ENCODE measurements at places on chromosomes 12 and 14. TPM values are rescaled to one million over a fixed set of nuclear protein-coding genes. Genes with fewer than 3 reads are reported as not detected.

- H3K27ac ChIP-seq: no peak overlapping the region
- peaks cover 18% of the 10 kb centered on the region for H3K4me1 ChIP-seq
- H3K4me3 ChIP-seq: no peak overlapping the region
- H3K27me3 ChIP-seq: no peaks in the 10 kb centered on the region
- DNase-seq: no peak
Measured at GRCh38 chr12:8572507-8572906, 31.8 kb upstream of the CLEC4E start.

The LPAR5 gene
- total RNA-seq: 2.0 TPM

The HOXC6 gene
- total RNA-seq: 0.93 TPM

The ADIPOR2 gene
- total RNA-seq: 52.9 TPM

GRCh38 chr12:40963751-40964150 is 224.4 kb upstream of the PDZRN4 start:
- H3K4me3 ChIP-seq: no peak overlapping the region
- no peaks in the 10 kb centered on the region for H3K27me3 ChIP-seq
- DNase-seq: no peak
- no peaks in the 10 kb centered on the region for H3K4me1 ChIP-seq
- no peak overlapping the region for H3K27ac ChIP-seq

- H3K4me3 ChIP-seq: no peak overlapping the region
- DNase-seq: no peak
- H3K36me3 ChIP-seq: no peaks in the 10 kb centered on the region
Measured at GRCh38 chr14:104843006-104843405, 22.1 kb upstream of the CEP170B start.

DNA sequence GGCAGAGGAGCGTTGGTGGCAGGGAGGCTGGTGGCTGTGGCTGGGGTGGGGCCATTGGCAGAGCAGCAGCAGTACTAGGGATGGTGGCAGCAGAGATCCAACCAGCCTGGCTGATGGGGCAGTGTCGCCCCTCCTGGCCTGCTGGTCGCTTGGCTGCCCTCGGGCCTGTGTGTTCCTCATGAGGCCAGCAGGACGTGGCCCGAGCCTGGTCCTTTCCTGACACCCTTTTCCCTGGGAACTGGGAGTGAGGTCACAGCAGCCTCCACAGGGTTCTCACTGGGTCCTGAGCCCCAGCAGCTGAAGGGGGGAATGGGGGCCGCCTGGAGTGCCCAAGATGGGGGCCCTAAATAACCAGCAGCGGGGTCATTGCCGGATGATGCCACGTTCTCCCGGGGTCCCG is 46.1 kb downstream of the KIF26A start:
- no peak overlapping the region for H3K27ac ChIP-seq
- H3K36me3 ChIP-seq: no peaks in the 10 kb centered on the region

The ANKRD33 gene
- total RNA-seq: not detected

GRCh38 chr14:28373721-28374120 is 392.9 kb upstream of the FOXG1 start:
- H3K4me1 ChIP-seq: no peaks in the 10 kb centered on the region
- no peaks in the 10 kb centered on the region for H3K27me3 ChIP-seq
- no peaks in the 10 kb centered on the region for H3K36me3 ChIP-seq

The ALG10 gene
- 13.1 TPM for total RNA-seq

- no peaks in the 10 kb centered on the region for H3K27me3 ChIP-seq
- no peak for DNase-seq
- H3K4me3 ChIP-seq: no peak overlapping the region
- no peaks in the 10 kb centered on the region for H3K36me3 ChIP-seq
- H3K27ac ChIP-seq: no peak overlapping the region
- no peaks in the 10 kb centered on the region for H3K4me1 ChIP-seq
Measured at GRCh38 chr12:26630546-26631027, 202.4 kb downstream of the ITPR2 start.

The MEG3 gene
- 15.9 TPM for total RNA-seq

- H3K4me1 ChIP-seq: peaks cover 3% of the 10 kb centered on the region
- H3K27me3 ChIP-seq: no peaks in the 10 kb centered on the region
- no peak overlapping the region for H3K4me3 ChIP-seq
- no peaks in the 10 kb centered on the region for H3K36me3 ChIP-seq
Measured at GRCh38 chr14:74551431-74552371, 58.1 kb downstream of the ISCA2 start.

DNA sequence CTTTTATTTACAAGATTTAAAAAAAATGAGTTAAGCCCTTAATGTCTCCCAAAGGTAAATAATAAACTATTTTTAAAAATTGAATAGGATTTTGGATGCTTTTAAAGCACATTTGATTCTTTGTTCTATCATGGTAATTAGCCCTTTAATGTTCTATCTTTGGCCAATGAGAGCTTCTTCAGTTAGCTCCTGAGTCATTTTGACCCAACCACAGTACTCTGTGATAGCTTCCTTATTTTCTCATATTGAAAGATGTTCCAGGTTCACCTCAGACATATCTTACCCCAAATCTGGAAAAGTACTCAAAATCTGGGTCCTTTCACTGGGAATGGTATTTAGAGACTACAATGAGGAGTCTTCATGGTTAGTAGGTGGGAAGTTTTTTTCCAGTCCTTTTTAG is 98.0 kb downstream of the MYRFL start:
- H3K27ac ChIP-seq: no peak overlapping the region
- no peak overlapping the region for H3K4me3 ChIP-seq
- no peaks in the 10 kb centered on the region for H3K4me1 ChIP-seq
- no peaks in the 10 kb centered on the region for H3K27me3 ChIP-seq
- no peak for DNase-seq

DNA sequence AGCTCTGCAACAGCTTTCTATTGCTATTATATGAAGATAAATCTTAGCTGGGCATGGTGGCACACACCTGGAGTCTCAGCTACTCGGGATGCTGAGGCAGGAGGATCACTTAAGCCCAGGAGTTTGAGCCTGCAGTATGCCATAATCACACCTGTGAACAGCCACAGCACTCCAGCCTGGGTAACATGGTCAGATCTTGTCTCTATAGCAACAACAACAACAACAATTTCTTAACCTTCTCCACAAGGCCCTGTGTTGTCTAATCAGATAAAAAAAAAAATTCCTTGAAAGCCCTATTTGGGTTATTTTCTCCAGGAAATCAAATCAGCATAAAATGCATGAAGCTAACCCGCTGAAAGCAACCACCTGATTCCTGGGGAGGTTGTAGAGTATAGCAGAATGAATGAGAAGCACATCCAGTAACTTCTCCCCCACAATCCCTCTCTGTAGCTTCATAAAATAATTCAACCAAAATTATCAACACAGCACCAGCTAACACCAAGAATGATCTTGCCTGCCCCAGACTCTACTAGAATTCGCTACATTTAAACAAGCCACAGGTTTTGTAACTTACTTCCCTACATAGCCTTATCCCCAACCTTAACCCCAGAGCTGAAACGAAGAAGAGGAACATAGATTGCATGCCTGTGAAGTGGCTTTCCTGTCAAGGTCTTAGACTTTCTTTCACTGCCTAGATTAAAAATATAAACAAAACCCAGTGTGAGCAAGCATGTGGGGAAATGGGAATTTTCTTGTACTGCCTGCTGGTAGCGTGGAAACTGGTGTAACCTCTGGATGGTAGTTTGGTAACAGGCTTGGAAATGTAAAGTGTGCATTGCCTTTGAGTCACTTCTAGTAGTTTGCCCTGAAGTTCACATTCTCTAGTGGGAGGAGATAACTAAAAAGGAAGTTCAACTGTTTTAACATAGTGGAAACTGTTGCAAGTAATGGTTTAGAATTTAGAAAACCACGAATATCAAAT is 6.0 kb upstream of the STK38L start:
- H3K27ac ChIP-seq: peak overlapping the region; percentile 33
- H3K4me1 ChIP-seq: peaks cover 25% of the 10 kb centered on the region
- no peaks in the 10 kb centered on the region for H3K27me3 ChIP-seq
- no peak overlapping the region for H3K4me3 ChIP-seq
- no peaks in the 10 kb centered on the region for H3K36me3 ChIP-seq
- DNase-seq: no peak

GRCh38 chr12:57604992-57605810 is 577 bp downstream of the DTX3 start:
- DNase-seq: no peak
- peaks cover 59% of the 10 kb centered on the region for H3K27me3 ChIP-seq
- no peaks in the 10 kb centered on the region for H3K36me3 ChIP-seq
- H3K4me1 ChIP-seq: no peaks in the 10 kb centered on the region

GRCh38 chr14:77153802-77154201 is 12.2 kb upstream of the ZDHHC22 start:
- DNase-seq: no peak
- no peaks in the 10 kb centered on the region for H3K36me3 ChIP-seq
- H3K4me1 ChIP-seq: no peaks in the 10 kb centered on the region

DNA sequence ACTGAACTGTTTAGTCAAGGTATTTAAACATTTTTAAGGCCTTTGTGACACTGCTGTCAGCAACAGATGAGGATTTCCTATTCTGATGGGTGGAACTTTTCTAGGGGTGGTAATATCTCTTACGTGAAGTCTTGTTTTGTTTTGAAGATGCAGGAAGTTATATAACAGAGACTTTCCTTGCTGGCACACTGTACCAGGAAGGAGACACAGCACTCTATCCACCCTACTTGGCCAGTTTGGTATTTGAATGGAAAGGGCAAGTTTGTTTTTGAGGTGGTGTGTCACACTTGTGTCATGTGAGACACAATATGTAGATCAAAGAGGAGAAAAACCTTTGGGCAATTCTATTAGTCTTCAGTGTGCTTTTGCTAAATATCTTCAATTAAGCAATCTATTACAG is 51.6 kb upstream of the SRP54 start:
- H3K36me3 ChIP-seq: no peaks in the 10 kb centered on the region
- H3K27ac ChIP-seq: peak overlapping the region; percentile 80
- no peak overlapping the region for H3K4me3 ChIP-seq
- H3K27me3 ChIP-seq: no peaks in the 10 kb centered on the region
- H3K4me1 ChIP-seq: peaks cover 24% of the 10 kb centered on the region

GRCh38 chr12:104462931-104463339 is 6.2 kb downstream of the CHST11 start:
- DNase-seq: no peak
- no peak overlapping the region for H3K4me3 ChIP-seq
- no peaks in the 10 kb centered on the region for H3K27me3 ChIP-seq
- H3K27ac ChIP-seq: peak overlapping the region; percentile 57
- H3K36me3 ChIP-seq: no peaks in the 10 kb centered on the region

DNA sequence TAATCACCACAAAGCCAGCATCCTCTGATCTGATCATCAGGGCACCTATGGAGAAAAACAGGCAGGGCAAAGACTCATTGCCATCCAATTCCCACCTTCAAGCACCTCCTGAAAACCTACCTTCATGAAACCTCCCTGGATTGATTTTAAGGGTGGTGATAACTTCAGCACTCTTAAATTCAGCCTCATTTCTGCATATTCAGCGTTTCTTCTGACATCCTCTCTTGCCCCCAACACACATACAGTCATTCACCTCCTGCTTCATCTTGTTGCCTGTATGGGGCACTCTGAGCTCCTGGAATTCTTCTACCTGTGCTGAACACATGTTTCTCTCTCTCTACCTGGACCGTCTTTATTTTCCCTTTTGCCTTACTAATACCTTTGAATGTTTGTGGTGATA is 6.9 kb downstream of the FGF23 start:
- no peak overlapping the region for H3K27ac ChIP-seq
- H3K4me1 ChIP-seq: no peaks in the 10 kb centered on the region
- no peaks in the 10 kb centered on the region for H3K36me3 ChIP-seq
- DNase-seq: no peak
- peaks cover 15% of the 10 kb centered on the region for H3K27me3 ChIP-seq

- no peak overlapping the region for H3K4me3 ChIP-seq
- H3K27me3 ChIP-seq: no peaks in the 10 kb centered on the region
- no peak overlapping the region for H3K27ac ChIP-seq
- DNase-seq: no peak
Measured at GRCh38 chr14:71563492-71564153, 368.6 kb upstream of the RGS6 start.

DNA sequence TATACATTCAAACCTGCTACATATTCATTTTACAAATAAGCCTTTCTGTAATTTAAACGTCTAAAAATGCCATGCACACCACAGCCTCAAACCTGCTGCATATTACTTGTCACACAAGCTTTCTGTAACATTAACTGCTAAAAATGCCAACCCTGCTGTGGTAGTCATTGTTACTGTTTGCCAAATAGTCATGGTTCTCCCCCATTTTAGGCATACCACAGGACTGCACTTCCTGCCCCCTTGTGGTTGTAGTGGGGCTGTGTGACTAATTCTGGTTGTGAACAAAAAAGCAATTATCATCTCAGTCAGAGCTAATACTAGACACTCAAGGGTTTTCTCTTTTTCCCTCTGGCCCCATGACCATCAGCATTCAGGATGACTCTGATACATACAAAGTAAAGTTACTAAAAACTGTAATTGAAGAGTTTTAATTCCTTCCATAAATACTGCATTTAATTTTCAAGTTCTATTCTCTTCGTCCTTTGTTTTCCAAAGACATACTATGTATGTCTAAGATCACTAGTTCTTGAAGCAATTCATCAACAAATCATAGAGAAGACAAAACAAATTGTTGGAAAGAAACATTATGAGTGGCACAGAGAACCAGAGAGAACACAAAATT is 5.7 kb upstream of the SLC35F4 start:
- DNase-seq: no peak
- no peak overlapping the region for H3K4me3 ChIP-seq
- no peaks in the 10 kb centered on the region for H3K4me1 ChIP-seq
- H3K27me3 ChIP-seq: no peaks in the 10 kb centered on the region

GRCh38 chr14:22822571-22823098 is 7.1 kb upstream of the MRPL52 start:
- DNase-seq: peak; percentile 86
- H3K27me3 ChIP-seq: no peaks in the 10 kb centered on the region
- H3K27ac ChIP-seq: peak overlapping the region; percentile 80
- peak overlapping the region; percentile 51 for H3K4me3 ChIP-seq

DNA sequence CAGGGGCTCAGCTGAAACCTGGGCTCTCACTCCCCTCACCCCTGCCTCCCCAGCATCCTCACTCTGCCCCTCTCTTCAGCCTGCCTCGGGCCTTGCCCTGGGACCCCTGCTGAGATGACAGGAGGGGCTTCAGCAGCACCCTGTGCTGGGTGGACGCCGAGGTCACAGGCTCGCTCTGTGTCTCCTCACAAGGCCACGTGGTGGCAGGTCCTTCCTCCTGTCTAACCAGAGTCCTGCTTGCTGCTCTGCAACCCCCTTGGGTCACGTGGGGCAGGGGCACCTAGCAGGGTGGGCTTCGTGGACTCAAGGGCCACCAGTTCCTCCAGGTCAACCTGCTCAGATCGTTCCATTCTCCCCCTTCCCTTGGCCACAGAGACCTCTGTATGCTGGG is 90.4 kb downstream of the TMEM121 start:
- no peaks in the 10 kb centered on the region for H3K27me3 ChIP-seq
- no peaks in the 10 kb centered on the region for H3K36me3 ChIP-seq
- H3K27ac ChIP-seq: no peak overlapping the region
- peak; percentile 86 for DNase-seq

- H3K4me3 ChIP-seq: no peak overlapping the region
- H3K27me3 ChIP-seq: no peaks in the 10 kb centered on the region
- no peak for DNase-seq
- H3K4me1 ChIP-seq: peaks cover 14% of the 10 kb centered on the region
Measured at GRCh38 chr14:68532496-68532895, 260.4 kb downstream of the ZFP36L1 start.
